ENCODE measurements at places on chromosomes 7 and 10.

DNA sequence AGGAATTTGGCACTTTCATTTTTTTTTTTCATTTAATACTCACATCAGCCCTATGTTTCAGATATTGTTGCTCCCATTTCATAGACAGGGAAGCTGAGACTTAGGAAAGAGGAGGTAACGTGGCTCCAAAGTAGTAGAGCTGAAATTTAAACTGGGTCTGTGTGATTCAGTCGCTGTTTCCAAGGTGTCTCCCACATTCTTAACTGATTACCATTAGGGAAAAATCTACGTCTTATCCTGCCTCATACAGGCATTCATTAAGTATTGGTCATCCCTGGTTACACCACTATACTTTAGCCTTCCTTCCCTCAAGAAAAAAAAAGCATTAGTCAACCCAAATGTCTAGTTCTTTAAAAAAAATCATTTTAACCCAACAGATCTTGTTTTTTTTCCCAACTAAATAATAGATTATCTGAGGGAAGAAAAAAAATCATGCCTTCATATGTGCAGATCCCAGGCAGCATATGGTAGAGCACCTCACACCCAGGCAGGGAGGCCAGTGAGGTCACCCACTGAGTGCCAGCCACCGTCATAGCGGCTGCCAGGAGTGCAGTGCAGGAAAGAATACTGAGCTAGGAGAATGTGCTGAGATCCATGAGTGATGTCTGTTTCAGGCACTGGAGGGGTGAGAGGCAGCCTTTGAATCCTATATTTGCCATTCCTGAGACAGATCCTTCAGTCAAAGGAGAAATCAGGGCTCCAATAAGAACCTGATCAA, 59.0 kb upstream of the SORCS3 start:
- no peak for DNase-seq

- DNase-seq = no peak
Measured at GRCh38 chr10:102965311-102965851, 47.3 kb downstream of the CNNM2 start.

GRCh38 chr7:105808703-105809590, 67.5 kb downstream of the ATXN7L1 start:
- DNase-seq = no peak

DNA sequence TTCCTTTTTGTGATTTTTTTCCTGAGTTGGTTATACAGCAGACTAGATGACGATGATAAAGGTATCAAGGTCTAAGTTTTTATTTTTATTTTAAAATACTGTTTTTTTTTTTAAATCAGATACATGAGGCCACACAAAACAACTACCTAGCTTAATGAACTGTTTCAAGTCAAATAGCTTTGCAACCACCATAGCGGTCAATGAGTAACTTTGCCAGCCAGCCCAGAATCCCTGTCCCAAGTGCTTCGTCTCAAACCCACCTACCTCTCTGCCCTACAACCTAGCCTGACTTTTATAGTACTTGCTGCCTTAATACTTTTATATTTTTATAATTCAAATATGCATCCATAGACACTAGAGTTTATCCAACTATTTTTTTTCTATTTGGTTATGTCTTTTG, 676.5 kb downstream of the NRG3 start:
- DNase-seq = no peak

DNA sequence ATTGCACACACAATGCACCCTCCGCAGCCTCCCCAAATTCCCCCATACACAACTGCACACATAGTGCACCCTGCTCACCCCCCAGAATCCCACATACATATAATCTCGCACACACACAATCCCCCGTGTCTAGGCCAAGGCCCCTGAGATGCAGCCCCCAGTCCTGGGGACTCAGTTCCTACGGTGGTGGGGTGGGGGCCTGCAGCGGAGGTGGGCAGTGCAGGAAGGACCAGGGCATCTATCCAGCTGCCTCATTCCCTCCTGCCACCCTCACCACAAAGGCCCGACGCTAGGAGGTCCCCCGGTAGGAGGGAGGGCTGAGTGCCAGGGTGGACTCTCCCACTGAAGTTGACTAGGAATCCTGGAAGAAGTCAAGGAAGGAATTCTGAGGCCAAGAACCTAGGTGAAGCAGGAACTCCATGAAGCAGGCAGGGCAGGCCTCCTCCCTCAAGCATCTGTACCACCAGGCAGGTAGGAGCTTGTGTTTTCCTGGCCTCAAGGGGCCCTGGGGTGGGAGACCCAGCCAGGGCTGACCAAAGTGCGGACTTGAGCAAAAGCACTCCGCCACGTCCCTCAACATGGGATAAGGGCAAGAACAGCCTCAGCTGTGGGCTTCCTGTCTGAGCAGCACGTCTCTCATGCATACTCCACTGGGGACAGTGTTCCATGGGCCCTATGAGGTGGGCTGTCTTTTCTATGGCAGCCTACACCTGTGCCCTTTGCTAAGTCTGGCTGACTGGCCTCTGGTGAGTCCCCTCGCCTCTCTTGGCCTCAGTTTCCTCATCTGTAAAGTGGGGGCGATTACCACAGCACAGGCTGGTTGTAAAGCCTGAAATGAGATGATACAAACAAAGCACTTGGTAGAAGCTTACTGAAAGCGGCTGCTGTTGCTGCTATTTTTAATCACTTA, 145.7 kb downstream of the MAPK8 start:
- DNase-seq = no peak

DNA sequence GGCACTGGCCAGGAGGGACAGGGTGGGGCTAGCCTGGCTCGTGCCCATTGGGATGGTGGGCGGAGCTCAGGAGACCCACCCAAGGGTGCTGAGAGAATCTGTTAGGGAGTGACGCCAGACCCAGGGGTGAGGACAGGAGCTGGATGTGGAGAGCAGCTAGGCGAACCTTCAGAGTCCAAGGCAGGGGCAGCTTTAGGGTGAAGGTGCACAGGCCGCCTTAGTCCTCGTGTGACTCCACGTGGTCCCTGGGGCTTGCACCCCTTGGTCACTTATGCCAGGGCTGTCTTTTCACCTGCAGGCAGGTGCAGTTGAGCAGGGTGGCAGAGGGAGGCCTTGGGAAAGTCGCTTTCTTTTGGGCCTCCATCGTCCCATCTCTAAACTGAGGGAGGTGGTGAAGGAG, 4.3 kb downstream of the RAMP3 start:
- no peak for DNase-seq

- DNase-seq = no peak
Measured at GRCh38 chr7:132145063-132145462, 431.2 kb downstream of the PLXNA4 start.

- no peak for DNase-seq
Measured at GRCh38 chr7:46715579-46715978, 794.5 kb upstream of the IGFBP3 start.

- DNase-seq = no peak
Measured at GRCh38 chr7:134630237-134630636, 16.4 kb upstream of the BPGM start.

DNA sequence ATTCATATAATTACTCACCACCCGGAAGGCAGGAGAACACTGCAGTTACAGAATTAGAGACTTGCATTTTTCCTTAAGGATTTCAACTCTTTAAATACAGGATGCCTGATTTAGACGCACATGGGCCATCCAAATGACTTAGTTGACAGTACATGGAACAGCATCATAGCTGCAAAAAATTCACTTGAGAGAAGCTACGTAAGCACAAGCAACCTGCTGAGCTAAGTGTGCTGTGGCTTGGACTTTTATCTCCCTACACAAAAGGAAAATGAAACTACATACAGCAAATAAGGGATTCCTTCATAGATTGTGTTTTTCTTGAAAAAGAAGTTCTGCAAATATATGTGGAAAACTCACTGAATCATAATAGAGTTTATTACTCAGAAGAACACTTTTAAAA, 152.6 kb downstream of the POU6F2 start:
- DNase-seq = no peak

GRCh38 chr7:890868-891267, 14.5 kb downstream of the GET4 start:
- DNase-seq = no peak

- DNase-seq = no peak
Measured at GRCh38 chr10:101224910-101225823, 4.1 kb downstream of the LBX1 start.

DNA sequence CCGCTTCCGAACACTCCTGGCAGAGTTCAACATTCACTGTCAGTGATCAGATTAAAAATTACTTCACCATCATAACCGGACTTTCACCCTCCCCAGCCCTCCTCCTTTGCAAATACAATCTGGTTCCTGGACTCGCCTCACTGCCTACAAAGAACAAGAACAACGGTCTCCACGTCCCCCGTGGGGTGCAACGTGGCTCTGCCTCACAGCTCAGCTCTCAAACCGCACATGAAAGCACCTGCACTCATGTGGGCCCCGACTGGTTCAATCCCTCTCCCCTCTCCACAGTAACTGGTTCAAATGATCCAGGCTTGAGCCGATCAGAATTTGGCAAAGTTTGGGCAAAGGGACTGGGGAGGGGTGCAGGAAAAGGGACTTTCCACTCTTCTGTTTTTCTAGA, 21.0 kb downstream of the ASB13 start:
- no peak for DNase-seq

DNA sequence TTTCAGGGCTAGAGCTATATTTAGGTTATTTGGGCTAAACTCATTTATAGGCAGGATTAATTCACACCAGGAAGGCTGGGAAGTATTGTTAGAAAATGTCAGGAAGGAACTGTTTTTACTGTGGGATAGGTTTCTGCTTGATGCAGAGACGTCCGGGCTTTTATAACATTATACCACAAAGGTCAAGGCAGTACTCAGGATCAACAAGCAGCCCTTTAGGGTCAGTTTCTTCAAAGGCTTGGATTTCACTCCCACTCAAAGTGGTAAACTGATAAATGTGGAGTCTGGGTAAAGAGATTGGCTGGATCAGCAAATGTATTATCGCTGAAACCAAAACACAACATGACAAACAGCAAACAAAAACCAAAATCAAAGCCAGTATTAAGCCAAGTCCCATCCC, 127.2 kb downstream of the ARL5B start:
- DNase-seq = no peak

- DNase-seq = no peak
Measured at GRCh38 chr7:94980418-94981142, 73.2 kb downstream of the PPP1R9A start.

DNA sequence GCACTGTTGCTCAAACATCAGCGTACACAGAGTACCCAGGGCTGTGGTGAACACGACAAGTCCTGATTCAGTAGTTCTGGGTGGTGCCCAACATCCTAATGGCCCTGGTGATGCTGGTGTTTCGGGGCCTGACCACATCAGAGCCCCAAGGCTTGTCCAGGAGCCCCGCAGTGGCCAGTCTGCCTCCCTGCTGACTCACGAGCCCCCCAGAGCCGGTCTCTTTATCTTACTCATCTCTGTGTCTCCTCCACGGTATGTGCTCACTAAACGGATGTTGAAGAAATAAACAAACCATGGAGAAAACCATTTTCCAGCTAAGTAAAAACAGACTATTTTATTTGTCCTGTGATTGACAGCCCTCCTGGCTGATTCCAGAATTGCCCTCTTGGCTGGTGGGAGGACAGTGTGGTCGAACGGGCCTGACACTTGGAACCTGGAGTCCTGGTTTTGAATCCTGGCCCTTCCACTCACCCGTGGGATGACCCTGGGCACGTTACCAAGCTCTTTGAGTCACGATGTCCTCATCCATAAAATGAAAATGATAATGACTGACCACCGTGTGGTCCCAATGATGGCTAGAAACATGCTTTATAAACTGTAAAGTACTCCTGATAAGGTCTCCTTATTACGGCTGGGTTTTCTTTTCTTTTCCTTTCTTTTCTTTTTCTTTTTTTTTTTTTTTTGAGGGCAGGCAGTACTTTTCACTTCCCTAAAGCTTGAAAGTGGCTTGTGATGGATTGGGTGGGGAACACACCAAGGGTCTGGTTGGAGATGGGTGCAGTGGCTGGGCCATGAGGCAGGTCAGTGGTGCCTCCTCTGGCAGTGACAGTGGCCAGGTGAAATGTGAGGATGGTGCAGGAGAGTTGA, 5.7 kb downstream of the HIP1 start:
- no peak for DNase-seq

DNA sequence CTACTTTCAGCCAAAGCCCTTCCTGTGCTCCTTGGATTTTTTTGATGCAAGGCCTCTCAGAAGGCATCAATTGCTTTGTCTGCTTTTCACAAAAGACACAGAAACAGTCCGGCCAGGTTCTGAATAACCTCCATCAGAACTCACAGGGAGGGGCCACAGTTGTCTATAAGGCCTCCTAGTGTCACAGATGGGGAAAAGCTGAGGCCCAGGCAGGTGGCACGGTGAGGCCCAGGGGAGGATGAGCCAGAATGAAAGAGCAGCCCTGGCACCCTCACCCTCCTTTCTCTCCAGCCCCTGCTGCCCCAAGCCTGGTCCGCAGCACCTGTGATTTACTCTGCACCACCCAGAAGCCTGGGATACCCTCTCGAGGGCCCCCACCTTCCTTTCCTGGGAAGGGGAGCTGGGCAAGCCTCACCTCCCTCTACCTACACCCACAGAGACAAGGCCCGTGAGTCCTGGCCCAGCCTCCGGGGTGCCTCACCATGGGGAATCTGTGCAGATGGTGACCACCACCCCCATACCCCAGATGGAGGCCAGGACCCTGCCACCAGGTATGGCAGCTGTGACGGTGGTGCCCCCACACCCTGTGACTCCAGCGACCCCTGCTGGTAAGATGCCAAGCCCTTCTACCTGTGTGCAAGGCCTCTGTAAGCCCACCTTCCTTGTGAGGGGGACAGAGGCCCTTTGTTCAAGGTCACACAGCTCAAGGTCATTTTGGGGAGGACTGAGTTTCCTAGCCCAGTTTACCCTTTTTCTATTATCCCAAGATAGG, 26.2 kb upstream of the ZNF467 start:
- no peak for DNase-seq

DNA sequence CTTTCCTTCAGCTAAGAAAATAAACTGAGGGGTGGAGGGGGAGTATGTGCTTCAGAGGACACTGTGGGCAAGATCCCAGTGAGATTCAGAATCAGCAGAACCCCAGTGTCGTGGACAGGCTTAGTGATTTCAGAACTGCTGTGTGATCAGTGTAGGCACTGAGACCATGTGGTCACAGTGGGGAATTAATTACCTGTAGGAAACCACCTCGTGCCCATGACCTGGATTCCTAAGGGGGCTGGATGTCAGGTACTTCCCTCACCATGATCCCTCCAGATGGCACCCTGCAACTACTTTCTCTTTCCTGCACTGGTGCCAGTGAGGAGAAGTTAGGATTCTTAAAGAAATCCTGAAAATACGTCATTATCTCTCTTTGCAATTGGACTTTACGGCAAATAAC, 64.4 kb downstream of the HBP1 start:
- DNase-seq = no peak

GRCh38 chr7:94417306-94417705, 22.6 kb downstream of the COL1A2 start:
- DNase-seq = no peak

Measured in hypothalamus (tissue), 51 donors.